ENCODE measurements at places on chromosomes 1 and 21.

DNA sequence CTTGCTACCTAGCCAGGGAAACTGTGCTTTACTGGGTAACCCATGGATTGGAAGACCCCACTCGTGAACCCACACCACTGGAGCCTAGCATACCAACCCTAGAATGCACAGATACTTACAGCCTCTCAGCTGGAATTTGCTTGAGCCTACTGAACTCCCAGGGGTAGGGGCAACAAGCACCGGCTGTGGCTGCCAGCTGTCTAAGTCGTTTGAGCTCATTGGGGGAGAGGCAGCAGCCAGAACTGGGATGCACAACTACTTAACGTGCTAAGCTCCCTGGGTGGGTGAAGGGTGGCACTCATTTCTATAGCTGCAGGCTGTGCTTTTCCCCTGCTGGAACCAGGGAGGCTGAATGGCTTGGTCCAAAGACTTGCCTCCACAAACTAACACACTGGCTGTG lies 212.4 kb downstream of the ZNF648 start:
- no peak for DNase-seq

GRCh38 chr1:67371681-67372080 lies 58.5 kb downstream of the SERBP1 start:
- no peak for DNase-seq

DNA sequence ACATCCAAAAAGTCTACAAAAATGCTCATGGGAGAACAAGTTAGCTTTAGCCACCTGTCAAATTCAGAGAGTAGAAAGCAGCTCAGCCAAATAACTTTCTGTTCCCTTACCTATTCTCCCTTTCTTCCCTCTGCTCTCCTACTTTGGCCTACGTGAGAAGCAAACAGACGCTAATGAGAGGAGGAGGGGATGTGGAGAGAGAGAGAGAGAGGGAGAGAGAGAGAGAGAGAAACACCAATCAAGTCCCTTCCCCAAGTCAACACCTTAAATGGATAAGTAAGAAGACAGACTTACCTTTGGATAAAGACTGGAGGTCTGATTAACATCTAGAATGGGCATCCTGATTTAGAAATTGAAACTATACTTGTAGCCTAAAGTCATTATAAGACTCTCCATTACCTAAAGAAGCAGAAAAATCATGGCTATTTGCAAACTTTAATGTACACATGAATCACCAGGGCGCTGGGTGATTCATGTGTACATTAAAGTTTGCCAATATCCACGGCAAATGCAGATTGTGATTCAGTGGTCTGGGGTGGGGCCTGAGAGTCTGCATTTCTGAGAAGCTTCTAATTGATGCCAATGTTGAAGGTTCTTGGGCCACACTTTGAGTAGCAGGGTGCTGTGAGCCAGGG lies 13.1 kb upstream of the DUSP12 start:
- no peak for DNase-seq

- DNase-seq, result no peak
Measured at GRCh38 chr1:62386351-62387121, 50.3 kb upstream of the USP1 start.

DNA sequence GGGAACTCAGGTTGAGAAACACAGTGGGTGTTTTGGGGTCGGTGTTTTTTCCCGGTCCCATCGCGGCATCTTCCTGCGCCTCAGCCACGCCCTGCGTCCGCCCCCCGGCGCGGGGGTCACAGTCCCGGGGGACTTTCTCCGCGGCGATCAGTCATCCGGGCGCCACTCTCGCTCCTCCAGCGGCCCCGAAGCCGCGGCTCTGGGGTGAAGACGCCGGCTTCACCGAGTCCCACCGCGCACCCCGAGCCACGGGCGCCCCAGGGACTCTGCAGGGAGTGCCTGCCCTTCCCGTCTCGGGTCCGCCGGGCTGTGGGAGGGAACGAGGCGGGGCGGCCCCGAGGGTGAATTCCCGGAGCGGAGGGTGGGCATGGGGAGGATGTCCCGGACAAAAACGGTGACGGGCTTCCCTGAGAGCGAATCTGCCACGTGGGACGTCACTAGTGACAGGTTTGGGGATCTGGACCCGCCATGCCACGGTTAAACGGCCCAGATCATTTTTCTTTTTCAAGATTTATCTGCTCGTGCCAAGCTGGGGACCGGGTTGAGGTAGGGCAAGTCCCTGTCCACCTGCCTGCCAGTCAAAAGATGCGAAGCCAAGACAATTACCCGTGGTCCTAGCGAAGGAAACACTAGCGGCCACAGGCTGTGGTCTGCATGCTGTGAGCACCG lies 717 bp upstream of the BATF3 start:
- DNase-seq, result no peak

- DNase-seq, result no peak
Measured at GRCh38 chr21:31162827-31163226, 124.6 kb upstream of the KRTAP19-8 start.

GRCh38 chr1:100606438-100606837 lies 68.5 kb downstream of the GPR88 start:
- DNase-seq, result no peak

DNA sequence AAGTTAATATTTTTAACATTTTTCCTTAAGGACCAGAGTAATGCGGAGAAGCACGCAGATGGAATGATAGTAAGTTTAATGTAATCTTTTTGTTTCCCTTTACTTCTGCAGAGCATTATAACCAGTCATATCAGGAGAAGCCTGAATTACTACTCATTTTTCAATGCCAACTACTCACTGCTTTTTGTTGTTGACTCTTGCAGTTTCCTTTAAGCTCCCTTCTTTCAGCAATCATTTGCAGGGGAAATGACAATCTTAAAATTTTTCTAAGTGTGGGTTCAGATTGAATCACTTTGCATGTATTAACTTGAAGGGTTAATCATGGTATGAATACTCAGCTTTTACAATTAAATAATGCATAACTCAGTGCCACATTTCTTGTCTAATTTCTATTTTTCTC lies 122.2 kb downstream of the NRDC start:
- no peak for DNase-seq

DNA sequence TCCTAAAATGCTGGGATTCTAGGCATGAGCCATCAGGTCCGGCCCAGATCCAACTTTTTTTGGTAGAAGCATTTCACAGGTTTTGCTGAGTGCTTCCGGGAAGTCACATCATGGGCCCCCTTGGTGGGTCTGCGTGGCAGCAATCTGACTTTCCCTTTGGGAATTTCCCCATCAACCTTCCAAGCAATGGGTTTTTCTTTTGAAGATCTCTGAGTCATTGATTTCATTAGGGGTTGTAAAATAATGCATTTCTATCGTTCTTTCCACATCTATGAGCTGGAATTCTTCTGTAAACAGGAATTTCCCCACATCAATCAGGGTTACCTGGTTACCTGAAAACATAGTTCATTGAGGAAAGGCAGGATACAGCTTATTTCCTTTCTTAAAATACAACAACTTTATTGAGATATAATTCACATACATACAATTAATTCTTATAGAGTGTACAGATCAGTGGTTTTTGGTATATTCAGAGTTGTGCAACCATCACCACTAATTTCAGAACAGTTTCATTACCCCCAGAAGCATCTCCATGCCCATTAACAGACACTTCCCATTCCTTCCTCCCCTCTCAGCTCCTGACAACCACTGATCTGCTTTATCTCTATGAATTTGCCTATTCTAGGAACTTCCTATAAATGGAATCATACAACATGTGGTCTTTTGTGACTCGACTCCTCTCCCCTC lies 9.9 kb upstream of the ZBTB17 start:
- no peak for DNase-seq

GRCh38 chr1:210477328-210477924 lies 148.7 kb downstream of the HHAT start:
- no peak for DNase-seq

- DNase-seq, result no peak
Measured at GRCh38 chr1:238138059-238138626, 247.4 kb upstream of the ZP4 start.

DNA sequence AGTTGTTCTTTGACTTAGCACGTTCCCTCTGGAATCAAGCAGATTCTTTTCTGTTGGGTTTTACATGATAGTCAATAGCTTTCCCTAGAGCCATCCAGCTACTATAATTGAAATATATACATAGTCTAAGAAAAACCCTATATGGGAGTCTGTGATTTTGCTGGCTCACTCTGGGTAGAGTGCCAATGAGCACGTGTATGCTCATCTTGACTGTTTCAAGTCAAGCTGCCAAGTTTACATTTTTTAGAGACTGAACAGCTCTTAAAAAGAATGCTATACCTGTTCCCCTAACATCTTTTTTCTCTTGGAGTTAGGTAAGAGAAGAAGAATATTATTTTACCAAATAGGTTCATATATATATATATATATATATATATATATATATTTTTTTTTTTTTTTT lies 182.8 kb upstream of the NRIP1 start:
- DNase-seq, result no peak

DNA sequence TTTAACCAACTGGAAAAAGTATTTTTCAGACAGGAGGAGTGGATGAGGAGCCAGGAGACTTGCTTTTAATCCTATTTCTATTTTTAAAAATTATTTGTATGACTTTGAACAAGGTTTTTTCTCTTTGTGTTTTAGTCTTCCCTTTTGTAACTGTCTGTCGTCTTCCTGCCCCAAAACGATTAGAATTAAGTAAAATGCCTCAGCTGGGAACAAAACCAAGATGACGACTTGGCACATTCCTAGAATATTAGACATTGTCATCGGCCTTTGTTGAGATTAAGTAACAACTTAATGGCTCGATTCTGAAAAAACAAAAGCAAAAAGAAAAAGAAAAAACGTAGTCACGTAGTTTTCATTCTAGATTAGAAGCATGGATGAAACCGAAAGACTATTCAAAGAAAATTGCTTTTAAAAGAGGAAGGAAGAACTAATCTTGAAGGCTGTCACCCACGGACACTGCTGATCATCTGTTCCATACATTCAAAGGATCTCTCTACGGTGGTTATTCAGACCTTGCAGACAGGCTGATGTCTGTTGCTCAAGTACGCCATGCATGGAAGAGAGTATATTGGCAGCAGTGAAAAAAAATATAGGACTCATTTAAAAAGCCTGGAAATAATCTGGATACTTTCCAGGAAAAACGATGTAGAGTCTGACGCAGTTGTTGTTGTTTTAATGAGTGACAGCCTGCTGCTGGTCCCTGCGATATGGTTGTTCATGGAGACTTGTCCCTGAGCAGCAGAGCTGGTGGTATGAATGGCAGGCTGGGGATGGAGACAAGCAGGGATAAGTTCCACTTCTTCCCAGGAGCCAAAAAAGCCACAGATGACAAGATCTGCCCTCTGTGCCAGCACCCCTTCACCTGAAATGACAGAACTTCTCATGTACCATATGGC lies 16.8 kb downstream of the GNG4 start:
- no peak for DNase-seq

- no peak for DNase-seq
Measured at GRCh38 chr1:109771712-109772657, 8.3 kb upstream of the EPS8L3 start.

DNA sequence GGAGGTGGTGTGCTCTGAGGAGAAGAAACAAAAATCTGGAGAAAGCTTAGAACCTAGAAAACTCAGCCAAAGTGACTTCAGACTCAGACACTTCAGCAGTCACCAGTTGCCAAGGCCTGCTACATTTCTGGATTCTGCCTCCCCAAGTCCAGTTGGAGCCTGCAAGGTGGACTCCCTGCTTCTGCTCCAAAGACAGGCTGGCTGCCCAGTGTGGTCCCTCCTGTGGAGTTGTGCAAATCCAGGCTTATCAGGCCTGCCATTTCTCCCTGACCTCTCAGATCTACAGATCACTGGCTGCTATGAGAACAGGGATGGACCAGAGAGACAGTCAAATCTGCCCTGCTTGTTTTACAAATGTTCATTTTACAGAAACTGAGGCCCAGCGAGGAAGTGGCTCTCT lies 9.9 kb downstream of the CACHD1 start:
- DNase-seq, result no peak

- no peak for DNase-seq
Measured at GRCh38 chr1:75727571-75727970, 3.1 kb downstream of the ACADM start.

GRCh38 chr1:160795951-160796383 lies at the start of gene LY9:
LY9 (plus strand) TSS chr1:160796174; CDS start chr1:160796188, 14 bp downstream.
- no peak for DNase-seq

DNA sequence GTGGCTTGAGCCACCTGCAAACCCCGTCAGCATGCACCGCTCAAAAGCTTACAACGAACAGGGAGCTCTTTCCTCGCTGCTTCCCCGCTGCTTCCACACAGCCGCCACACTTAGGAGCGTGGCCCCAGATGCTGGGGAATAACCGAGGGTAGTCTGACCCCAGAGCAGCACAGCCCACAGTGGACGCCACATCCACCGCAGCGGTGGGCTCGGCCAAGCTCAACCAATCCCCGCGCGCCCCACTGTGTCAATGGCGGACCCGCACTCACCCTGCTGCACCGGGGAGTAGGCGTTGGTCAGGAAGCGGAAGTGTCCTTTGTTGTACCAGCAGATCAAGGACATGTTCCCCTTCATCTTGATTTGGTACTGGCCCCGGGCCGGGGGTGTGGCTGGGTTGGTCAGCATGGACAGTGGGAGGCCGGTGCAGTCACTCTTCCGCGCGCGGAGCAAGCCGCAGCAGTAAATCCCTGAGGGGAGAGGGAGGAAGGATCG lies 93.5 kb downstream of the PGBD5 start:
- DNase-seq, result no peak

DNA sequence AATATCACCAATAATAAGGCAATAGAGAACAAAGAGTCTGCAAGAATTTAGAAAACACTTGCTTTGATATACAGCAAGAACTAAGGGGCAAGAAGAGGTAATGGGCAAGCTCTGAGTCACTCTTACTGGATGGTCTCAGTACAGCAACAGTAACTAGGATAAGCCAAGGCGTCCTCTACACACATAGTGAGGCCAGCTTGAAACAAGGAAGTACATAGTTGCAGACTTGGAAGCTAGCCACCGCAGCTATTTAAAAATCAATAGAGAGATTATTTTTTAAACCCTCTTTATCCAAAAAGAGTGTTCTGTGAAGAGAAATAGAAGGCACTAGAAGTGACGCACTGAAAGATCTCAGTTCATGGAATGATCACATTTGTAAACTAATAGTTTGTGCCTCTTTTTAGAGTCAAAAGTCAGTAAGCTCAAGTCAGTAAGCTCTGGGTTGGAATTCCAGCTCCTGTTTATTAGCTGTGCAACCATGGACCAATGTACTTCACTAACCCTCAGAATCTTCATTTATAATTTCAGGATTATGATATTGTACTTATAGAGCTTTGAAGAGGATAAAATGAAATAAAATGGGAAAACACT lies 118.6 kb downstream of the AKT3 start:
- no peak for DNase-seq

DNA sequence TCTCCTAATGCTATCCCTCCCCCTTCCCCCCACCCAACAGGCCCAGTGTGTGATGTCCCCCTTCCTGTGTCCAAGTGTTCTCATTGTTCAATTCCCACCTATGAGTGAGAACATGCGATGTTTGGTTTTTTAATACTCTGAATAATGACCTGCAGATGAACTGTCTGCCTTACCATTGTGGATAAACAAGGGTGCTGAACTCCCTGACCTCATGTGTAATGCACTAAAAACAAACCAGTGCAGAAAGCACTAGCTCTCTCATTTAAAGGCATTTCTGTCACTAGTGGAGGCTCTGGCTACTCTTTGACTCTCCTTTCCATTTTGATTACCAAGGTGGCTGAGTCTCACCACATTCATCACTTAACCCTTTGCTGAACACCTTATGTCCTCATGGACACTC lies 23.1 kb upstream of the TRAF3IP3 start:
- DNase-seq, result no peak

- DNase-seq, result no peak
Measured at GRCh38 chr1:239840336-239840735, 251.3 kb upstream of the FMN2 start.

Data from NCI-H1417 treated with DMSO at 0.1 percent for 48 hours (cell line).